ENCODE measurements at places on chromosomes 7 and 10.
A peak's percentile ranks its signal among the peaks of the same experiment; 100 is the strongest.

DNA sequence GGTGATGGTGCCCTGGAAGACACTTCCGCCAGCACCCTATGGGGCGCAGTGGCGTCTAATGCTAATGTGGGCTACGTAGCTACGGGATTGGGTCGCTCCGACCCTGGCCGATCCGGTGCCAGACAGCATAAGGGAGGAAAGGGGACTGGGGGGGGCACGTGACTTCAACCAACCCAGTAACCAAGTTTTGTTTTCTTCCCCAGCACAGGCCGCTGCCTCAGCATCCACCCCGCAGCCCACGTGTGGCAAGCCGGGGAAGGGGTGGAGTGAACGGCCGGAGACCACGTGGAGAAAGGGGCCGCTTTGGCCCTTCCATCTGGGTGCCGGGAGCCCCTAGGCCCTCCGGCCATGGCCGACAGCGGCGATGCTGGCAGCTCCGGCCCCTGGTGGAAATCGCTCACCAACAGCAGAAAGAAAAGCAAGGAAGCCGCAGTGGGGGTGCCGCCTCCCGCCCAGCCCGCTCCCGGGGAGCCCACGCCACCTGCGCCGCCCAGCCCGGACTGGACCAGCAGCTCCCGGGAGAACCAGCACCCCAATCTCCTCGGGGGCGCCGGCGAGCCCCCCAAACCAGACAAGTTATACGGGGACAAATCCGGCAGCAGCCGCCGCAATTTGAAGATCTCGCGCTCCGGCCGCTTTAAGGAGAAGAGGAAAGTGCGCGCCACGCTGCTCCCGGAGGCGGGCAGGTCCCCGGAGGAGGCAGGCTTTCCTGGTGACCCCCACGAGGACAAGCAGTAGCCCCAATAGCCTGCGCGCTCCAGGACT lies 2.5 kb downstream of the PRR15 start:
- DNase-seq = no peak

DNA sequence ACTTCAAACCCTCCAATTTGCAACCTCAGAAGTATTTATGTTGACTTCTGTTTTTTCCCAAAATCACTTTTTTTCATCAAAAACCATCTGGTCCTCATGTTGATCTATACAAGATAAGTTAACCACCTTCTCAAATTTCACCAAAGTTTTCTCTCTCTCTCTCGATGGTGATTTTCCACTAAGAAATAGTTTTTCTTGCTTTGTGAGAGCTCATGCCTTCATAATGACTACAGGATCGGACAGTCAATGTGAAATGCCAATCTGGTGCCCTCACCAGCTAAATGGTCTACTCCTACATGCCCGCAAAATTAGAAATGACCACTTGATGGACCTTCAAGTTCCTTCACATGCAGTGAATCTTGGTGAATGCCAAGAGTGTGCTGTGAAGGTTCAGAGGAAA lies 40.4 kb downstream of the CNNM1 start:
- DNase-seq = no peak

DNA sequence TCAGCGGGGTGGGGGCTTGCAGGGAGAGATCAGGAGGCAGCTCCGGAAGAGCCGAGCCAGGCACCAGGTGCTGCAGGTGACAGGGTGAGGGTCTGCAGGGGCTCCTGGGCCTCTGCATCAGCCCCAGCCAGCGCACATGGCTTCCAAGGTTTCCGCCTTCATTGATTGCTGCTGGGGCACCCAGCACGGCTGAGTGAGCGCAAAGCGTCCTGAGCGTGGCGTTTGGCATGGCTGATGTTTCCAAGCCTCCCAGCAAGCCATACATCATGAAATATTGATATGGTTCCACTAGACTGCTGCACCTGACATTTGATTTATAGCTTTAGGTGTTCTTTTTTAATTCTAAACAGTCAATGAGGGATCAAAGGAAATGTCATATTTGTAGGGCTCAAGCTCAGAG lies 259.0 kb downstream of the WDR37 start:
- no peak for DNase-seq

GRCh38 chr7:116582806-116583444 lies 58.1 kb downstream of the CAV1 start:
- no peak for DNase-seq

- DNase-seq = peak; percentile 10
Measured at GRCh38 chr7:101602484-101603241, 26.4 kb downstream of the MYL10 start.

DNA sequence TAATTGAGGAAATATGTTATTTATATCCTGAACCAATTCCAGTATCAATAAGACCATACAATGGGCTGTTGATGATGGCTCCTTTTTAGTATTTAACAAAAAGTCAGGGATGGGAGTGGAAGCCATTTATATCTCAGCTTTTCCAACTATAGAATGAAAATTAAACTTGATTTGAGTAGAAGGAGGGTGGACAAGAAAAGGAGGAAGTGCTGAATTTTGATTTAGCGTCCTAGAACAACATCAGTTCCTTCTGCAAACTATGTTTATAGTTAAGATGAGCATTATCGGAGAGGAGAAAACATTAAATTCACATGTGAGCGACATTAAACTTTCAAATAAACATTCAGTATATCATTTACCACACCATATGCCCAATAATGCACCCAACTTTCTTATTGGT lies 149.3 kb upstream of the YAE1 start:
- DNase-seq = no peak

- DNase-seq = no peak
Measured at GRCh38 chr7:157276091-157276561, 60.7 kb upstream of the DNAJB6 start.

- no peak for DNase-seq
Measured at GRCh38 chr10:97664282-97664850, 22.7 kb downstream of the AVPI1 start.

- DNase-seq = no peak
Measured at GRCh38 chr10:2887391-2888070, 179.8 kb upstream of the PFKP start.

- no peak for DNase-seq
Measured at GRCh38 chr7:121546632-121547543, 150.8 kb upstream of the FAM3C start.

GRCh38 chr7:28301148-28301641 lies 111.1 kb upstream of the CREB5 start:
- DNase-seq = no peak

DNA sequence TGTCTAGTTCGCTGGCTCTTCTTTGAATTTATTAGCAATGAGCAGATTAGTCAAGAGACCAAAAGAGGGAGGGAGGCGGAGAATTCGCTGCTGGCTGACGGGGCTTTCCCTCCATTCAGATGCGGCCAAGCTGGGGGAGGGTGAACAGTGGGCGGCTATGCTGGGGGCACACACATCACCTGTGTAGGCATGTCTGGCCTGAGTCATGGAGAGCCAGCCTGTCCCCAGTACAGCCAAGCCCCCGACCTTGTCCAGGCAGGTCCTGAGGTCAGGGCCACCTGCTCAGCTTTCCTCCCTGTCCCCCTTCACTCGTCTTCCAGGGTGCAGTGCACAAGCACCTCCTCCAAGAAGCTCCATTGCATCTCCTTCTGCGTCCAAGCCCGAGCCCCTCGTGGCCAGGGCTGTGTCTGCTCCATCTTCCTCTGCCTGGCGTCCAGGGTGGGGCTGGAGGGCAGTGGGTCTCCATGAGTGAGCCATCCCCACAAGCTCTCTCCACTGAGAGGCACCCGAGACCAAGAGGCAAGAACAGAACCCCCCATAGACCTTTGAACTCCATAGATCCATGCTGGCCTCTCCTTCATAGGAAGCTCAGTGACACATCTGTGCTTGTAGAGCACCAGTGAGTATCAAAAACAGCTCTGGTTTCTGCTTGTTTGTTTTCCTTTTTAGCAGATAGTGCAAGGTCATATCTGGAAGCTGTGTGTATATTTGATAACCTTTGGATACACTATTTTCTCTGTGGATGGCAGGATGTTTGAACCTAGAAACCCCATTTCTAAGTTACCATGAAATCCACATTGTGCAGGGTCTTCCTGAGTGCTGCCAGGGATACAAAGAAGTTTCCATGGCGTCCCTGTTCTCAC lies 1.9 kb upstream of the DEPP1 start:
- no peak for DNase-seq

DNA sequence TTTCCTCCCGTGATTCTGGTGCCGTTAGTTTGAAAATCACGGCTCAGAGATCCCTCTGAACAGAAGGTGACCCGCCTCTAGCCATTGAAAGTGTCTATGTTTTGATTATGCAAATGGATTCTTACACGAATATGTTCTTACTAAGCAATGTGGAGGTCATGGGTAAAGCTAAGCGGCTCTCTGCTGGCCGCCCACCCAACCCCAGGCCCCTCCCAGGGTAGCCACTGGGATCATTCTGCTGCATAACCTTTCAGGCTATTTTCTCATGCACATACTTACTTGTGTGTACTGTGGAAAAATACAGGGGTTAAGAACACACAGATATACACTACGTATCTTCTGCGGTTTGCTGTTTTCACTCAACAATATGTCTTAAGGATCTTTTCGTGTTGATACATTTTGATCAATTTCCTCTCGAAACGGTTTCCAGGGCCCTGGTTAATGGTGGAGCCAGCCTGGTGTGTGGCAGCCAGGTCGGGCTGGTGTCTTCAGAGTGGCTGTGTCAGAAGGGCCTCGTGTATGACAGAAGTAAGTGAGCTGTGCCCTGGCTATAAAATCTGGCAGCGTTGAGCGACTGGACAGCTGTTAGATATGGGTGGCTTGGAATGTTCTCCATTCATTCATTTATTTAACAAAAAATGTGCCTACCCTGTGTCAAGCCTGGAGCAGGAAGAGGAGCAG lies 29.9 kb downstream of the ZNF783 start:
- DNase-seq = no peak

- no peak for DNase-seq
Measured at GRCh38 chr10:95329296-95329695, 38.5 kb upstream of the PDLIM1 start.

DNA sequence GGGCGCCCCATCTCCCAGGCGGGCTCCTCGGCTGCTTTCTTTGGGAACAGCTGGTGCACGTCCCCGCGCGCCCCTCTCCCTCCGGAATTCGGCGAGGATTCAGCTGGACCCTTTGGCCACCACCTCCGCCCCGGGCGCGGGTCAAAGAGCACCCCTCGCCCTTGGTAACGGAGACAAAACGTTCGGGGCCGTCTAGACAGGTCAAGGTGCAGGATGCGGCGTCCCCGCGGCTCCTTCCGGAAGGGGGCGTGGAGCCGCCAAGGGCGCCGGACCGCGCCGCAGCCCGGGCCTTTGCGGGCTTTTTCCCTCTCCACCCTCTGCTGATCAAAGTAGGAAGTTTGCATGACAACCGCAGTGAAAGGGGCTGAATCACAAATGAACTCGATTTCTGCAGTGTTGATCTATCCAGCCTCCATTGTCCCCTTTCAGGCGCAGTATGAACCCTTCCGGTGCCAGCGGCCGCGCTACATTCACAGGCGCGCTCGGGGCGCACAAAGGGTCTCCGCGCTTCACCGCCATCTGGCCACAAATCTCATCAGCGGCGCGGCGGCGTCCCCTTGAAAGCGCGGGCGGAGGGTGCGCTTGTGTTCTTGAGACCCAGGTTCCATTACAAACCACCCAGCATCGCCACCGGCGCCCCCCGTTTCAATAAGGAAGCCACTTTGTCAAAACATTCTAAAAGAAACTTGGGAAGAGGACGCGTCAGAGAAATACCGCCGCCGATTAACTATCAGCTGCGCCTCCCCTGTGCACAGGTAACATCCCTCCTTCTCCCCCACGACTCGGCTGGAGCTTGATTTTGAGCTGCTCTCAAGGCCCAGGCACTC lies 36.4 kb downstream of the CNPY1 start:
- DNase-seq = no peak

GRCh38 chr10:103695584-103696005 lies 159.8 kb downstream of the SH3PXD2A start:
- DNase-seq = no peak

DNA sequence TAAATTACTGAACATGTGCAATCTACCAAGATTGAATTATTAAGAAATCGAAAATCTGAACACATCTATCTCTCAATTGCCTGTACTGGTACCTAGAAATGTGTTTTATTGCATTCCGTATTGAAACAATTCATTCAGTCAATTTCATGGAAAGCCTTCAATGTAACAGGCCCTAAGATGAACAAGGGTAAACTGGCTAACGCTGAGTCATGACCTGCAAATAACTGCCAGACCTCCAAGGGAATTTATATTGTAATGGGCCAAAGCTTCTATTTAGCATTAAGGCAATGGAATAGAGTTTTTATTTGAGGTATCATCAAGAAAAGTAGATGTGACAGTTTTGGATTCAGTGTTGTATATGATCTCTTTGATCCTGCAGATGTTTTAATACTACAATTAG lies 49.9 kb upstream of the CD36 start:
- DNase-seq = no peak

DNA sequence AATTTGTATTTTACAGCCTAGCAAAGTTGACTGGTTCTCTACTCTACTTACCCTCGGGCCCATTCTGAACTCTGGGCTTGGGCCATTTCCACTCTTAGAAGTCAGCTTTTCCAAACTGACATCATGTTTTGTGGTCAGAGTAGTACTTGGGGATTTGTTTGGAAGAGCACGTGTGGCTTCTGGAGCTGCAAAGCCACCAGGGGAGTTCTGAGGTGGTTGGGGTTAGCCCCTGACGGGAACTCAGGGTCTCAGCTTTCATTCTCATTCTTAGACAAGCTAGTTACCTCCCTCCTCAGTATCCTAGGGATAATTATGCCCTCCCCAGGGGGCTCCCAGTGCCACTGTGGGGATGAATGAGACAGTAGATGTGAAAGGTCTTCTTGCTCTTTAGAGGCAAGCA lies 647.7 kb upstream of the GALNT17 start:
- no peak for DNase-seq

- DNase-seq = no peak
Measured at GRCh38 chr7:156379324-156380070, 261.1 kb upstream of the RNF32 start.

DNA sequence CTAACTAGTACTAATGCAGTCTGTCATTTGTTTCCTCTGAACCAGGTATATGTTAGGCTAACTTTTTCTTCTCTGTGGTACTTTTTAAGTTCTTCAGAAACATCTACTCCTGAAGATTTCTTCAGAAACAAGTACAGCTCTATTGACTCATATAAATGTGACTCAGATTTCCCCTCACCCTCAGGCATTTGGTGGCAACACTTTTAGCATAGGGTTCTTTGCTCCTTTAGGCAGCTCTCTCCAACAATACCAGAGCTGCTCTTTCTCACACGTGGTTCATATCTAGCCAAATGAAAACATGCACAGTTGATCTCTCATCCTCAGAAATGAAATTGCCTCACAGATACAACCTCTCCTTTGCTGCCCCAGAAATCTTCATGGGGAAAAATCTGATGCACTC lies 939.8 kb downstream of the SORCS1 start:
- DNase-seq = no peak

GRCh38 chr10:104614245-104614831 lies 26.8 kb upstream of the SORCS3 start:
- no peak for DNase-seq

- DNase-seq = peak; percentile 5
Measured at GRCh38 chr10:61284222-61284890, 168.8 kb downstream of the TMEM26 start.

- DNase-seq = no peak
Measured at GRCh38 chr7:36279200-36279925, 110.3 kb upstream of the ANLN start.

DNA sequence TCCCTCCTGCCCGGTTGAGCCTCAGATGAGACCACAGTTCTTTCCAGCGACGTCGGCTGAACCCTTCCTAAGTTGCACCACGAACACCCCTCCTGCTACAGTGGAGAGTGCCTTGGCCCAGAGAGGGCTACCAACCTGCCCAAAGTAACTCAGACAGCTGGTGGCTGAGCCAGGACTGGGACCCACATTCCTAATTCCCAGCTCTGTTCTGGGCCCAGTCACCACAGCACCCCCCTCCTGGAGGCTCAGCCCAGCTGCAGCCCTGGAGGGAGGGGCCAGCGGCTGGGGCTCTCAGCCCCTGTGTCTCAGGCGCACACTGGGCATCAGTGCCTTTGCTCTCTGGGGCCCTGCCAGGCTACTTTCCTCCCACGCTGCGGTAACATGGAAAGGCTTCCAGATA lies 10.6 kb downstream of the ATP6V1F start:
- no peak for DNase-seq
